H1 (cell line): ENCODE measurements at places on chromosomes 12 and 14. TPM values are rescaled to one million over a fixed set of nuclear protein-coding genes. Genes with fewer than 3 reads are reported as not detected.

Gene IKBIP
- total RNA-seq = 10.4 and 12.4 TPM in 2 replicates

Gene CISTR
- total RNA-seq = not detected in 2 replicates

DNA sequence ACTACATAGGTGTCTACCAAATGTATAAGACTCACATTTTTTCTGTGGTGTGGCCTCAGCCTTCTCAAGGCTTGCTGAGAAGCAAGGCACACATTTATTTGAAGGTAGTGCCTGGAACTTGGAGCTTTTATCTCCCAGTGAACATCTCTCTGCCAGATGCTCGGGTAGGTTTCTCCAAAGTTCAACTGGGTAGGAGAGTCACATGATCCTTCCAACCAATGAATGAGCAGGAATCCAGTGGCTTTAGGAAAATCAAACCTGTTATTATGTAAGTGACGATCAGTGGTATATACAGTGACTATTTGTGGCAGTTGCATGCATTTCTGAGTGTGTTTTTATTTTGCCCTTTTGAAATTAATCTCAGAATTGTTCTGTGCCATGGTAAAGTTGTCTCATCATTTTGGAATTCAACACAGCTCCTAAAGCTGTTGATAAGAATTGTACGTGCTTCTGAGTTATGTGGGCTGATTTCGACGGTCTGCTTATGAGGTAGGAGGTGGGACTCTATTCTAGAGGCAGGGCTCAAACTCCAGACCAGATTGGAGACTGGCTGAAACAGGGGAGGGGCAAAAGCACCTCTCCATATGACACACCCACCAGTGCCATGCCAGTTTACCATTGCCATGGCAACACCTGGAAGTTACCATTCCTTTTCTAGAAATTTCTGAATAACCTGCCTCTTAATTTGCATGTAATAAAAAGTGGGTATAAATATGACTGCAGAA, 57.6 kb downstream of the EID3 start:
- no peaks in the 10 kb centered on the region for H3K27me3 ChIP-seq
- no peaks in the 10 kb centered on the region for H3K36me3 ChIP-seq
- no peaks in the 10 kb centered on the region for H3K4me1 ChIP-seq
- H3K4me3 ChIP-seq = no peak overlapping the region

- H3K4me3 ChIP-seq = no peak overlapping the region
- no peak overlapping the region for H3K27ac ChIP-seq
- no peaks in the 10 kb centered on the region for H3K4me1 ChIP-seq
- no peaks in the 10 kb centered on the region for H3K27me3 ChIP-seq
- DNase-seq = no peak
These were observed 16.7 kb downstream of the TMEM19 start for GRCh38 chr12:71702590-71702989.

- H3K4me3 ChIP-seq = no peak overlapping the region
- H3K4me1 ChIP-seq = no peaks in the 10 kb centered on the region
- no peak overlapping the region for H3K27ac ChIP-seq
- H3K27me3 ChIP-seq = no peaks in the 10 kb centered on the region
- no peak for DNase-seq
These were observed 72.8 kb downstream of the SCARB1 start for GRCh38 chr12:124790650-124791400.
